Hematopoietic multipotent progenitor cell treated with erythropoietin and hydrocortisone succinate and interleukin-3 and kit ligand, for 15 days (in vitro differentiated cells): ENCODE measurements at places on chromosomes 7 and 10.

DNA sequence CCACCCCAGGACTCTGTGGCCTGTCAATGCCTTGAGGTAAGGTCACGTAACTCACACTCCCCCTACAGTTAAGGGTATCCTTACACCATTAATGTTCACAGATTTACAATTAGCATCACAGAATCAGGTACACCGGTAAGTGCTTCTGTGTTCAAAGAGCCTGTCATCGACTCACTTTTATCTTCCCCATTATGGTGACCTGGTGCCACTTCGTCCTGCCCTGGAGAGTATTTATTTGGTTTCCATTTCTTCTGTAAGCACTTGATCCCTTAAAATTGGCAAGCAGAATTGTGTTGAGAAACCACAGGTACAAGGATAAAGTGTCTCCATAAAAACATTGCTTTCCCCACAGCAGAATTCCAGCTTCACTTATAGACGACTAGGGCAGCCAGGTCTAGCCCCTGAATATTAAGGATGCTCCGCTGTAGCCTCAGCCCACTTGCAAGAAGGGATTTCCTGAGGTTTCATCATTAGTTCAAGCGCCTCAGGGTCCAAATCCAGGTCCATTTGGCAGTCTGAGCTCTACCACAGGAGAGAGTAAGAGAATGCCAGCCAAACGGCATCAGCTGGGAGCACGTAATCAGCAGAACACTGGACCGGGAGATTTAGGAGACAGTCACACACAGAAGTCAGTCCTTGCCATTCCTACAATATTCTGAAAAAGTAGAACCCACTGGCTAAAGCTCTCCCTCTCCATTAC is 10.1 kb downstream of the ATXN7L1 start:
- DNase-seq: no peak

GRCh38 chr7:74187915-74188675 is 13.9 kb downstream of the EIF4H start:
- DNase-seq: no peak

DNA sequence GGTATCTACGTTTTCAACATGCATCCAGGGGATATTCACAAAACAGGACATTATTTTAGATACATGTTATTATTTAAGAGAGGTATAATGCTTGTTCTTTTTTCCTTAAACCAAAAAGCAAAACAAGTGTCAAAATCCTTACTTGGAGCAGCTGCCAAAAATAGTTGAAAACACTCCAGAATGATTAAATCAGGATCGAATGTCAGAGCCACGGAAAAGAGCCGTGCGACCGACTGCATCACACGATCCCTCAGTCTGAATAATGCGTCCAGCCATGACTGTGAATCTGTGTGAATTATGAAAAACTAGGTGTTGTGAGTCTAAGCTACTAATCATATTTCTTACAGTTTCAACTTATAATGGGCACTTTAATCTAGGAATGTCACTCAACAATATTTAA is 126.0 kb downstream of the PARD3 start:
- DNase-seq: no peak

GRCh38 chr7:113374955-113375354 is 256.6 kb upstream of the SMIM30 start:
- no peak for DNase-seq

DNA sequence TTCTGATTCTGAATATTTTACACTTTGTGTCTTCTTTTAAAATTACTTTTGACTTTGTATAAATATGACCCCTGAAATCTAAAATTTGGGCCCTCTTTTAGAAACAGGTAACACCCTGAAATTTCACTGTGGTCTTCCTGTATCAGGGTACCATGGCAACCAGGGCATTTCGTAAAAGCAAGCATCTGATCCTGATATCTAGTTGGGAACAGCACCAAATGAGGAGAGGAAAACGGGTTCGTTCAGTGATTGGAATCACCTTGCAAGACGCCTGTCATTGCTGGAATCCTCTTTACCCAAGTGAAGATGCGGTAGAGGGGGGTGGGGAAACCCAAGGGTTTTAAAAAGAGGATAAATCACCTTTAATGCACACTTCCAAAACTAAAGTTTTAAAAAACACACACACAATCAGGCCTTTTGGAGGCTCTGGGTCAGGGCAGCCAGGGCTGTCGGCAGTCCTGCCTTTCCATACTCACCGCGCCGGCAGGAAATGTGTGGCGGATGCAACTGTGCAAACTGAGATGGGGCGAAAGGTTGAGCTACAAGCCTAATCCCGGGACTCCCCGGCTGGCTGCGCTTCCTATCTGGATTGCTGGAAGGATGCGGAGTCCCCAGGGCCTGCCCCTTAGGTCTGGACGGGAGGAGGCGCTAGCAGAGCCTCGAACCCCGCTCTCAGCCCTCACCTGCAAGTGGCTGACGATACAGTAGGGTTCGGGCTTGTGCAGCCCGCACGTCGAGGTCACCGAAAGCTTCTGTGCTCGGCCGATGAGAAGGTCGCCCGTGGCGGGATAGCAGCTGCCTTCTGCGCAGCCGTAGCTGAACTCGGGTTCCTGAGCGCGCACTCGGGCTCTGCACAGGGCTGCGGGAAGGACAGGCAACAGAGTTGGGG is 1.8 kb downstream of the LAMB1 start:
- no peak for DNase-seq

DNA sequence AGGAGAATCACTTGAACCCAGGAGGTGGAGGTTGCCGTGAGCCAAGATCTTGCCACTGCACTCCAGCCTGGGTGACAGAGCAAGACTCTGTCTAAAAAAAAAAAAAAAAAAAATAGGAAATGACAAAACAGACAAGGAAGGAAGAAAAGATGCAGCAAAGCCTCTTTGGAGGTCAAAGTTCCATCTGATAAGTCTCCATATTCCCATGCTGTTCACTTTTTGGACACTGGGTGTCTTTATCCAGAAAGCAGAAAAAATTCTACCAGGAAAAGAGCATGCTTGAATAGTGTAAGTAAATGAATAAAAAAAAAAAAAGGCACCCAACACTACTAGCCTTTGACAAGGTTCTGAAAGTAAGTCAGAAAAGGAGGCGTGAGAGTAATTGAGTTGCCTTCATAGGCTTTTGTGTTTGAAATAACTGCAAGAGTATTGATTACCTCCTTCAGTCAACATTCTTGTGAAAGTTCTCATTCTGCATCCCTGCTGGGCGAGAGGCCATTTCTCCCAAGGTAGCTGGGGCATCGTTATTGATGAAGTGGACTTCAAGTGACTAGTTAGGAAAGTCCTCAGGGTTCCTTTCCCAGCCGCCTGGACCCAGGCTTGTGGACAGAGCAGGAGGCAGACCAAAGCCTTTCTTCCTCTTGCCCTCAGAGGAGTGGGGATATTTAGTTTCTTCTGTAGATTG is 133.3 kb upstream of the KIF5B start:
- DNase-seq: no peak

- no peak for DNase-seq
These were observed 285.8 kb downstream of the CAMK1D start for GRCh38 chr10:12635127-12635541.

GRCh38 chr7:94231305-94231704 is 163.4 kb upstream of the COL1A2 start:
- DNase-seq: no peak

- DNase-seq: no peak
These were observed at the start of gene PHKG1 for GRCh38 chr7:56092789-56093531. TSS of gene PHKG1 (minus strand) at chr7:56092952. CDS start at chr7:56088941, 4,011 bp downstream.

- DNase-seq: no peak
These were observed 181.4 kb downstream of the ARID5B start for GRCh38 chr10:62082729-62083411.

DNA sequence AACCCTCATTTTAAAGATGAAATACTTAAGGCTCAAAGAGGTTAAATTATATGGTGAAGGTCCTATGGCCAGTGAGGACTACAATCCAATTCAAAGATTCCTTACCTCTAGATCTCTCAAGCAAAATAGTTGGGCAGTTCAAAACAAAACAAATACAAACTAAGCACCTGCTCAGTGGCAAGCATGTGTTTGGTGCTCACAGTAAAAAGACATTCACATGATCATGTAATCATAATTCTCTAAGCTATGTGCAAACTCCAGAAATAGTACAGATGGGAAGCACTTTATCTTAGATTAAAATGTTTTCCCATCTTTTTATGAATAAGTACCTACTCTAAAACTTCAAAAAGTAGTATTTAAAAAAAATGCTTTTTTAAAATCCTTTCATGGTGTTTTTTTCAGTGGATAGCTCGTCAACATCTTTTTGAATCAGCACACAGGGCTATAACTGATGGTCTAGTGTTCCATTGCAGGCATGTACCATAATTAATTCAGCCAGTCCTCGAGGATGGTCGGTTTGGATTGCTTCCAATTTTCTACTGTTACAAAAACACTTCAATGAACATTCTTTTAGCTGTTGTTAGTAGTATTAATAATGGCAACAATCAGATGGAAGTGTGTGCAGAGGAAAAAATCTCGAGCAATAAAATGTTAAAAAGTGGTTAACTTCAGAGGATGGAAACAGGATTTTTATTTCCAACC is 58.4 kb downstream of the CHCHD3 start:
- no peak for DNase-seq

DNA sequence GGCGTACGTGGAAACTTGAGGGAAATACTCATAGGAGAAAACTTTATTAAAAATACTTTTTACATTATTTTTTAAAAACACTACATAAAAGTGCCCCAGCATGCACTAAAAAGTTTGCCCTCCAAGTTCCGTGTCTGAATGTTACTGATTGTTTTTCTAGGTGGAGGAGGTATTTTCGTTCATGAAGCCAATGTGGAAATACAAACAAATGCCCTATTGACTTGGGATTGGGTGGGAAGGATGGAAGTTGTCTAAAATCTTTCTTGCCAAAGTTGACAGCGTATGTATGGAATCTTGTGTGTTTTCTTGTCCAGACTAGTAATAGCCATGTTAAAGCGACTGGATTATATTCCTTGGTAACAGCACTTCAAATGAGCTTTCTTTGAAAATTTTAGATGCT is 1.2 kb downstream of the PROSER2 start:
- DNase-seq: no peak

GRCh38 chr10:81021428-81022129 is 483.9 kb downstream of the SH2D4B start:
- DNase-seq: no peak

DNA sequence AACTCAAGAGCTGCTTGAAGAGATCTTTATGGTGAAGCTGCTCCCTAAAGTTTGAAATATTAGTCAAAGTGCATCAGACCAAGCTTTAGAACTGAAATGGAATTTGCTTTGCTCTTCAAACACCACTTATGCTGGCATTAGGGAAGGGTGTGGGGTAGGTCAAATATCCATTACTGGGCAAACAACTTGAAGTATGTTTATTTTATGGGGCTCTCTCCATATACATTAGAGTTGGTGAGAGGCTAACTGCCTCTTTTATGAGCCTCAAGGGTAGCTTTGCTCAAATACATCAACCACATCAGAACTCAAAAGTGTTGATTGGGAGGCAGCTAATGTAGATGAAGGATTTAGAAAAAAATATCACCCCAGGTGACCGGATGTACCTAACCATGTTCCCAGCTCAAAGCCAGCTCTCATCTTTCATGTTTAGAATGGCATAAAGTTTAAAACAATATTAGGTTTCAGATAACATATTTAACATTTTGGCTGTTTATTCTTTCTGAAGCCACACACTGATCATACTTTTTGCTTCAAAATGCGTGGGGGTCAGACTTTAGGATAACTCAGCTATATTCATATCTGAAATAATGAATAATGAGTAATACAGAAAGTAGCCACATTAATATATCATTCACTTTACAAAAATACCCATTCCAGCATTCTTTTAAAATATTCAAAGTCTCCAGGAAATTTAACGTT is 318.6 kb downstream of the PTEN start:
- no peak for DNase-seq

DNA sequence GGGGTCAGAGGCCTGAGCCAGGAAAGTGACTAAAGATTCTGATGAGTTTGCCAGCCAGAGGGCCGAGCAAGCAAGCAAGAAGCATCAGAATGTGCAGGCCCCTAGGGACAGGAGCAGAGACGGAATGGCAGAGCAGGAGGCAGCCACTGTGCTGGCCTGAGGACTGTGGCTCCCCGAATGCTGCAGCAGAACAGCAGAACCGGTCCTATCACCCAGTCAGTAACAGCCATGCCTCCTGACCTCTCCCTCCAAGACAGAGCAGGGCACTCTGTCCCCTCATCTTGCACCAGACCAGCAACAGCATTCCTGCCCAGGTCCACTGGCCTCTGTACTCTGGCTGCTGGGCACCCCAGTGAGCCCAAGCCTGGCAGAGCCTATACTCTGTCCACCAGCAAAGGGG is 85.9 kb downstream of the ARHGAP22 start:
- no peak for DNase-seq

DNA sequence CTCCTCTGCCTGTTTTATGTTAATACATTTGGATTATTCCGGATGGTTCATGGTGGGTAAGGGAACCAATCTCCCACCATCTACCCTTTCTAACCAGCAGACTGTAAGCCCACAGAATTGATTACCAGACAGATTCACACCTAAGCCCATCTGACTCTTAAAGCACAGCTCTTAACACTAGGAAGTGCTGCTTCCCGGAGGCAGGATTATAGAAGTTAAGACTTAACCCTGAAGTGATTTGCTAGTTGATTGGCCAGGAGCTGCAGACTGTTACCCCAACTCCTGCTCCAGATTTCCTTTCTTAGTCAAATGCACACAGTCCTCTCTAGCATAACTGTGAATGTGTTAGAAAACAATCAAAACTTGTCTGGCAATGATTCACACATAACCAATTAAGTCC is 221.7 kb downstream of the CDK14 start:
- no peak for DNase-seq

GRCh38 chr10:51892965-51893658 is 193.7 kb upstream of the CSTF2T start:
- no peak for DNase-seq

- DNase-seq: no peak
These were observed 429.6 kb downstream of the AUTS2 start for GRCh38 chr7:70027867-70028266.

DNA sequence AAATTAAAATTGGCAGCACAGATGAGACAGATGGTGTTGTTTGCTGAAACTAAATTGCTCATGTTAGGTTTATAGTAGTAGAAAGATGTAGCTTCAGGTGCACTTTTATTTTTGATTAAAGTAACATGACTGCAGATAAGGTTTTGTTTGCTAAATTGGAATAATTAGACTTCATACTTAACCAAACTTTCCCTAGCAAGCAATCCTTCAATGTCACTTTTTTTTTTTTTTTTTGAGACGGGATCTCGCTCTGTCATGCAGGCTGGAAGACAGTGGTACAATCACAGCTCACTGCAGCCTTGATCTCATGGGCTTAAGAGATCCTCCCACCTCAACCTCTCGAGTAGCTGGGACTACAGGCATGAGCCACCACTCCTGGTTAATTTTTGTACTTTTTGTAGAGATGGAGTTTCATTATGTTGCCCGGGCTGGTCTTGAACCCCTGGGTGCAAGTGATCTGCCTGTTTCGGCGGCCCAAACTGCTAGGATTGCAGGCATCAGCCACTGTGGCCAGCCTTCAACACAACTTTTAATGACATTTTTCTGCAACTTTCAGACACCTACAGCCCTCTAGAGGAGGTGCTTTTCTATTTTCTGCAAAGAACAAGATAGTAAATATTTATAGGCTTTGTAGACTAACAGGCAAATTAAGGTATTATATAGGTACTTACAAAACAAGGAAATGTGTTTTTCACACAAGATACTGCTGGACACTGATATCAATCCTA is 84.8 kb upstream of the CCNY start:
- no peak for DNase-seq
